ELR (cell line): ENCODE measurements at places on chromosomes 16 and 17.

GRCh38 chr16:1475552-1476114, 805 bp upstream of the CLCN7 start:
- no peak for DNase-seq

GRCh38 chr16:69922200-69922599, 28.9 kb upstream of the CLEC18A start:
- no peak for DNase-seq

- DNase-seq, result peak; percentile 26
These were observed 25.4 kb upstream of the KRT20 start for GRCh38 chr17:40910441-40910841.

GRCh38 chr17:65198653-65199382, 61.6 kb downstream of the RGS9 start:
- DNase-seq, result peak; percentile 80

- DNase-seq, result no peak
These were observed 2.4 kb downstream of the PHF23 start for GRCh38 chr17:7236808-7237207.

DNA sequence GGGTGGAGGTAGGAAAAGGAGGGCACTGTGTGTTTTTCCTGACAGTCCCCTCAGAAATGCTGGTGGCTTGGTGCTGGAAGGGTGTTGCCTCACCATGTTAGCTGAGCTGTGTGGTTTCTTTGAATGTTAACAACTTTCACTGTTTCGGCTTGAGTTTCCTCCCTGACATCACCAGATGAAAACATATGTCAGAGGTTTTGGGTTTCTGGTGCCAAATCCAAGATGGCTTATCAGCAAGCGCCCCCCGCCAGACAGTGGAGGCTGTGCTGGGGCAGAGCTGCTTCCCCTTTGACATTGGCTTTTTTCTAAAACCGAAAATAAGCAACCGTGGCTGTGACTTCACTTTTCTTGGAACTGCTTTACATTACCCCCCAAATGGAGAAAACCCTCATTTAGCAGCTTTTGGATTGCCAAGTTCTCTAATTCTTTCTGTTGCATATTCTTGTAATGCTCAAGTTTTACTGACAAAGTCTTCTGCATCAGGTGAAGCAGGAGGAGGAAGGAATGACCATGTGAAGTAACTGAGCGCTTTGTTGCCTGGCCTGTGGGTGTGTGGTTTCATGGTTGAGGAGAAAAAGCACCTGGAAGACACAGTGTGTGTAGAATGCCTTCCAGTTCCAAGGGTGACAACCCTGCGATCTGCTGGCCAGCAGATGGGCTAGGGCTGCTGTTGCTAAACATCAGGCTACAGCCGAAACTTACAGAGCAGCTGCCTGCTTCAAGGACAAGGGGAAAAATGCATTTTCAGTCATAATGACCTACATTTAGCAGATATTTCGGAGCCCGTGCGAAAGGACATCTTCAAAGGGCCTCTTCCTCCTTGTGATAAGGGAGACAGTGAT, 9.7 kb downstream of the RMI2 start:
- DNase-seq, result no peak

GRCh38 chr17:64784353-64785010, 122.4 kb upstream of the SMURF2 start:
- no peak for DNase-seq

GRCh38 chr16:31082368-31083045, 6.2 kb downstream of the PRSS53 start:
- no peak for DNase-seq

- no peak for DNase-seq
These were observed 5.6 kb upstream of the CARHSP1 start for GRCh38 chr16:8874388-8874787.

DNA sequence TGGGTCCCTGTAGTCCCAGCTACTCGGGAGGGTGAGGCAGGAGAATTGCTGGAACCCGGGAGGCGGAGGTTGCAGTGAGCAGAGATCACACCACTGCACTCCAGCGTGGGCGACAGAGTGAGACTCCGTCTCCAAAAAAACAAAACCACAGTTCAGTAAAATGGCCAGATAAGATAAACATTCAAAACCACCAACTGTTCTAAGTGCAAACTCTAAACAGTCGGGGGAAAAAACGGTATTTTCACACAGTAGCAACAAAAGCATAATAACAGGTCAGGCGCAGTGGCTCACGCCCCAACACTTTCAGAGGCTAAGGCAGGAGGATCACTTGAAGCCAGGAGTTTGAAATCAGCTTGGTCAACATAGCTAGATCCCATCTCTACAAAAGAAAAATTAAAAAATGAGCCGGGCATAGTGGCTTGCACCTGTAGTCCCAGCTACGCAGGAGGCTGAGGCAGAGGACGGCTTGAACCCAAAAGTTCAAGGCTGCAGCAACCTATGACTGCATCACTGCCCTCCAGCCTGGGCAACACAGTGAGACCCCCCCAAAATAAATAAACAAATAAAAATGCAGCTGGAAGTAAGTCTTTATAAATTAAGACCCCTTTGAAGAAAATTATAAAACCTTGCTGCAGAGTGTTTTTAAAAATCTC, 10.8 kb upstream of the HASPIN start:
- no peak for DNase-seq

DNA sequence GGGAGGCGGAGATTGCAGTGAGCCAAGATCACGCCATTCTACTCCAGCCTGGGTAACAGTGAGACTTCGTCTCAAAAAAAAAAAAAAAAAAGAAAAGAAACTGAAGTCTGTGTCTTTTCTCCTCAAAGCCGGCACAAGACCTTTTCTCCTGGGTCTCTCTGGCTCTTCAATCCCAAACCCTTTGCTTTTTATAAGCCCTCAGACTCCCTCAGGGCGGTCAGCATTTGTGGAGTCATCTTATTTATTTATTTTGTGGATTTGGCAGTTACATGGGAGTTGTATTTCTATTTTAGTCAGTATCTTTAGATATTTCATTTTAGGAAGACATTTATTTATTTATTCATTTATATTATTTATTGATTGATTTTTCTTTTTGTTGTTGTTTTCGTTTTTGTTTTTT, 57.7 kb upstream of the MAP3K14 start:
- no peak for DNase-seq

DNA sequence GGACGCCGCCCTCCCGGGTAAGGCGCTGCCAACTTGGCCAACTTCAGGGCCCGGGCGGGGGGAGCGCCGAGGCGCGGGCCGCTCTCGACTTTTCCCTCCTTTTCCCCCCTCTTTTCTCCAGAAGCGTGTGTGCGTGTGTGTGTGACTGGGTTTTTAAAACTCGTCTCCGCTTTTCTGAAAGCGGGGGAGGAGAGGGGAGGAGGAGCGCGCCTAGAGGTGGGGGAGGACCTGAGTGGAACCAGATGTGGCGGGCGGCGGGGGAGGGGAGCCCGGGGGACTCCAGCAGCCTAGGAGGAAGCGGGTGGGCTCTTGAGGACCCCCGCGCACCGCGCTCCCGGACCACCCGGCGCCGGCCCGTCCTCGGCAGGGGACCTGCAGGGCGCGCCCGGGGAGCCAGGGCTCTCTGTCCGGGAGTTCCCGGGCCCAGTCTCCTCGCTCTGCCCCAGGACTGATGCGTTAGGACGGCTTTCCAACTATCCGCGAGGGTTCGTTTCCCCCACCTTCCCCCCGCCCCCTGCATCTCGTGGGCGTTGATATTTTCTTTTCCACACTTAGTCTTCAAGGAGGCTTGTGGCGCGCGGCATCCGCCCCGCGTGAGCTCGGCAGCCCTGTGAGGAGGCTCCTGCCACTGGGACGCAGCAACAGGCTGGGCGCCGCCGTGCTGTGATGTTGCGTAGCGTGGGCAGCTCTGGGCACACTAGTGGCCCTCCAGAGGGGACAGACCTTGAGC, 599 bp downstream of the MRC2 start:
- DNase-seq, result peak; percentile 66

GRCh38 chr16:74291577-74292208, 4.9 kb upstream of the PSMD7 start:
- DNase-seq, result peak; percentile 47

DNA sequence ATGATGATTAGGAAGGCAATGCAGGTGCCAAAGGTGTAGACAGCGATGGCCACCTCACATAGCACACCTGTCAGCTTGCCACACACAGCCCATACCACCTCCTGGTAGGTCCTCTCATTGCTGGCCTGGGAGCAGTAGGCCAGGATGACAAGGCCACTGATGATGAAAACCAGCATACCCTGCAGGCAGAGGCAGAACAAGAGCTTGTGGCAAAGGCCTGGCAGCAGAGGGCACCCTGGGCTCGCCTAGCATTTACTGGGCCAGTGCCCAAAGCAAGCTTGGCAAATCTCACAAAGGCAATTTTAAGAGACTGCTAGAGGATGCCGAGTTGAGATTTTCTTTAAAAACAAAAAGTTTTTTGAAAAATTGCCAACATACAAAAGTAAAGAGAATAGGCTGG, 5.9 kb downstream of the SLC38A7 start:
- DNase-seq, result peak; percentile 43

DNA sequence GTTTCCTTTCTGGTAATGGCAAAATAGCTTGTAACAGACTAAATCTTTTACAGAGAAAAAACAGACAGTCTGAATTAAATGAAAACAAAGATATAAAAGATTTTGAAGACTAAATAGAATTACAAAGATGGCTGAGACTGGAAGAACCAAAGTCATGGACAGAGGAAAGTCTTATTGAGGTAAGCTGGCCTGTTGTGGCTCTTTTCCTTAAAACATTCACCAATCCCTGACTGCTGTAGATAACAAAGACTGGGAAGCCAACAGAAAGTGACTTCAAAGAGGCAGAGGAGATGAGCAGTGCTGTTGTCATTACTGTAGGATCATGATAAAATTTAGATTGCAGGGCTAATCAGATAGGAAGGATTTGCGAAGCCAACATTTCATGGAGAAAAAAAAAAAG, 517.0 kb downstream of the KIF2B start:
- DNase-seq, result no peak

- DNase-seq, result no peak
These were observed 40.0 kb downstream of the SMARCE1 start for GRCh38 chr17:40607641-40608040.

DNA sequence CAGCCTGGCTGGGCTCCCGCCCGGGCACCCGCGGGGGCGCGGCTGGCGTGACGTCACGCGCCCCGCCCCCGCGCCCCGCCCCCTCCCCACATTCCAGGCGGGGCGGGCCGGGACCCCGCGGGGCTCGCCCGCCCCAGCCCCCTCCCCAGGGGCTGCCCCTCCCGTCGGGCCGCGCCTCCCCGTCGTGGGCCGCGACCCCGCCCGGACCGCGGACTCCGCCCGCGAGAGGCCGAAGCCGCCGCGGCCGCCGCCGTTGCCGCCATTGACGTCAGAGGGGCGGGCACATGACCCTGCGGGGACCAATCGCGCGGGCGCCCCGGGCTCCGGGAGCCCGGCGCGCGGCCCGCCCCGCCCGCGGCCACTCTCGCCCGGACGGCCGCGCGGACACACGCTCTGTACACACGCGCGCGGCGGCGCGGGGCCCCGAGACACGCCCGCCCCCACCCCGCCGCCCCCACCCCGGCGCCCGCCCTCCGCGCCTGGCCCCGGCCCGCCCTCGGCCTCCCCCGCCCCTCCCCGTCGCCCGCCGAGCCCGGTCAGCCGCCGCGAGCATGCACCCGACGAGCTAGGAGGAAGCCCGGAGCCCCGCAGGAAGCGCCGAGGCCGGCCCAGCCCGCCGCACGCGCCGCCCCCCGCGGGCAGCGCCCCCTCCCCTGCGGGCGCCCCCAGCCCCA, at the start of gene CMIP:
Gene CMIP (plus strand): TSS at position 361 of the 674 bp plus-strand sequence.
- DNase-seq, result peak; percentile 89

DNA sequence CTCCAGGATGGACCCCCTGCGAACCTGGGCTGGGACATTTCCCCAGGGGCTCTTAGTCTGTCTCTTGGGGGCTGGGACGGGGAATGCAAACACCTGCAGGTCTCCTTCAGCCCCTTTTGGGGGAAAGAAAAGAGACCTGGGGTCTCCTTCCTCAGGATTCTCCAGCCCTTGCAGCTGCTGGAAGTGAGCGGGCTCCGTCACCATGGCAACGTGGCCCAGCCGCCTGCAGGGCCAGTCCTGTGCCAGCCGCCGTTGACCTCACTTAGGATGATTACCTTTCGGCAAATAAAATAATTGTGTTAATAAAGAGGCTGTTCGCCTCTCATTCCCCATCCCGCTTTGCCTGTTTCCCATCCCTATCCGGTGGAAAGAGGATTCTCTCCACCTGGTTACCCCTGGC, 25.7 kb downstream of the MRM1 start:
- DNase-seq, result no peak

DNA sequence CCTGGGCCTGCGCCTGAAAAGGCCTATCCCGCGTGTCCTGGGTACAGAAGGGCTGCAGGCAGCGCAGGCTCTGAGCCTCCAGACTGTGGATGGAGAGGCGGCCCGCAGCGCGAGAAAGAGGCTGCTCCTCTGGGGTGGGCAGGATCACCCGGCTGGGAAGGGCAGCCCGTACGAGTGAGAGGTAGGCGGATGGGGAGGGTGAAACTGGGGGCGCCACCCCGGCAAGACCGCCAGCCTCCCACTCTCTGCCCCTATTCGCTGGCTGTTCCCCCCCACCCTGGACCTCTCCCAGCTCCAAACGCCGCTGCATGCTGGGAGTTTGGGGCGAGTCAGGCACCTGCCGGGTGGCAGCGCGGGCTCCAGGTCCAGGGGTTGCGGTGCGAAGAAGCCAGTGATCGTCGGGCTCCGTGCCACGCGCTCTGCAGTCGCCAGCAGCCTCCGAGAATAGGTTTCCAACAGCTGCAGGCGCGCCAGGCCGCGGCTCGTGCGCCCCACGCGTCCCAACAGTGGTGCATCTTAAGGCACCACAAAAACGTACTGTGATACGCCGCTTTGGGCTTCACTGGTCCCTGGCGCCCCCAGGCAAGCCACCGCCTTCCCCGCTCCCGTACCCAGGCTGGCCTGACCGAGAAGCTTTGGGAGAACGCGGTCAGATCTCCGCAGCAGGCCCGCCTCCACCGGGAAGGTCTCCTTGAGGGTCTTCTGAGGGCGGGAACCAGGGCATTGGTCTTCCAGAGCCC, 1.1 kb downstream of the NOXO1 start:
- no peak for DNase-seq

DNA sequence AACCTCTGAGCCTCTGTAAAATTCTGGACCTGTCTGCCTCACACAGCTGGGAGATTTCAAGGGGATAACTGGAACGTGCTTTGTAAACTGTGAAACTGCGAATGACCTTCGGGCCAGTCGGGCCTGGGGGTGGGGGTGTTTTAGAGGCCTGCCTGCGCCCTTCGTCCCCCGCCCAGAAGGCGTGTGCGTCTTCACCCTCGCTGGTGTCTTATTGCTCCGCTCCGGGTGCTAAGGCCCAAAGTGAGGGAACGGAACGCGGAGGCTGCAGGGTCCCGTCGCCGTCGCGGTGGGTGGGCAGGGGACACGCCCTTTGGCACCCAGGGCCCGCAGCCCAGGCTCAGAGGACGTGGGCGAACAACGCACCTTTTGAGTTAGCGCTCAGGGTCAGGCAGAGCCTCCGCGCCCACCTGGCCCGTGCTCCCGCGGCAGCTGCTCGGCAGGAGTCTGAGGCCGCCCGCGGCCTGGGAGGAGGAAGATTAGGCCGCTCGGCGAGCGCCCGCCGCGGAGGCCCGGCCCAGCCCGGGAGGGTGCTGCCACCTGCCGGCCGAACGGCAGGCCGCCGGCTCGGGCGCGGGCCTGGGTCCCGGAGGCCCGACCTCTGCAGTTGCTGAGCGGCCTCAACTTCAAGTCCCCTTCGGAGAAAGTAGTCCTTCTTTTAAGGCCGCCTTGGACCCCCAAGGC, 29.7 kb downstream of the DCAKD start:
- DNase-seq, result peak; percentile 77
